ENCODE measurements at places on chromosomes 2 and 18.

- no peak for ATAC-seq
Measured at GRCh38 chr2:168910330-168910729, 9.2 kb downstream of the G6PC2 start.

DNA sequence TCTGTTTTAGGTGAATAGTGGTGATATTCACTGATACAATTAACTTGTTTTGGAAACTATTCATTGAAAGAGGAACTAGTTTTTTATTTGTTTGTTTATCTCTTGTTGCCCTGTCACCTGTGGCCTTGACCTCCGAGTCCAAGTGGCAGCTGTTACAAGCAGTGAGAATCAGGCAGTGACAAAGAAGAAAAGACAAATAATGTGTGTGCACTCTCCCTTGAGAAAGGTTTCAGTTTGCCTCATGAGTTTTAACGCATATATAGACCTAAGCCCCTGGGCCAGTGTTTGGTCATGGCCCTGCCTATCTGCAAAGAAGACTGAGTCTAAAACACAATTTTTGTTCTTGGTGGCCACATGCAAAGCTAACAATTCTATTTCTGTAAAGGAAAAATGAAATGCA, 15.3 kb downstream of the KYNU start:
- no peak for ATAC-seq

GRCh38 chr2:46984642-46985476, 69.3 kb upstream of the MCFD2 start:
- ATAC-seq = peak; percentile 72

DNA sequence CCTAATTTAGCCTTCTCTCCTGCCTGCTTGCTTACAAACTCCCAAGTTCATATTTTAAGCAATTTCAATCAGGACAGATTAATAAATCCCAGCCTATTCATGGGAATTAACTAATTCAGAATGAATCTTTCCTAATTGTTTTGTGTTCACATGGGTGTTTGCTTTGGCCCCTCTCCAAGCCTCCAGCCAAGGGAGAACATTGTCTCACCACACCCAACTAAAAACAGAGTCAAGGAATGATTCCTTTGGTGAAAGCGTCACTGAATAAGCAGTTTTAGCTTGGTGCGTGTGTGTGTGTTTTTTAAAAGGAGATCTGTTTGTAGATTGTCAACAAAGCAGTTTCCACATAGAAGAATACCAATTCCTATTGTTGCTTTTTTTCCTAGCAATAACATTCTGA, 43.0 kb upstream of the DSG1 start:
- ATAC-seq = peak; percentile 91

DNA sequence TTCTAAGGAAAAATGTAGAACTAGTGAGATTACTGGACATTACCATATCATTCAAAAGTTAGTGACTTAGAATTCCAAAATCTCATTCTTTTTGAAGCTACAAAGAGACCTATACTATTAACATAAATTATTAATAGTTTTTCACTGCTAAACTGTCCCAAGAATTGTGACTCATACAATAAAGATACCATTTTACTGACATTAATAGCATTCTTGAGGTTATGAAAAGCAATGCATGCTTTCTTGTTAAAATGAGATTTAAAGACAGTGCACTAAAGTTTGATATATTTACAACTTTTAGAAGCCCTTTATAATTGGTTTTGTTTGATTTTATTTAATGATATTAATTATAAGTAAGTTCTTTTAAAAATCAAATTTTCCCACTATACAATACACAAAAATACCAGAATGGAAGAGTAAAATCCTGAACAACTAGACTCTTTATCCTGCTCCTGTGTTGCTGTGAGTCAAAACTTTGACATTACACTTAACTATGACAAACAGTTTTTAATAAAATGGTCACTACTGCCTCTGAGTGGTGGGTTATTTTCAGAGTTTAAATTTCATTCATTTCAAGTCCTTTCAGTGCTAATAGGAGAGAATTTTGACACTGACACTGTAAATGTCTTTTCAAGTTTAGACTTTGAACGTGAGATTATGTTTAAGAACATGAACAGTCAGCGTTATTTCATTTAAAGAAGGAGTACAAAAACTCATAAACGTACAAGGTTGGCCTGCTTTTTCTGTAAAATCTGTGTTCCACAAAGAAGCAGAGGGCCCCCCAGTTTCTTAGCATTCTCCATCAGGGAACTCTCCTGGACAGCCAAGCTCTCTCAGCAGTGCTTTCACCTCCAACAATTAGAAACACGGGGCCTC, 54.5 kb downstream of the FAM124B start:
- no peak for ATAC-seq
